HepG2 (cell line): ENCODE measurements at places on chromosomes 11 and 22. TPM values are rescaled to one million over a fixed set of nuclear protein-coding genes. Genes with fewer than 3 reads are reported as not detected.

DNA sequence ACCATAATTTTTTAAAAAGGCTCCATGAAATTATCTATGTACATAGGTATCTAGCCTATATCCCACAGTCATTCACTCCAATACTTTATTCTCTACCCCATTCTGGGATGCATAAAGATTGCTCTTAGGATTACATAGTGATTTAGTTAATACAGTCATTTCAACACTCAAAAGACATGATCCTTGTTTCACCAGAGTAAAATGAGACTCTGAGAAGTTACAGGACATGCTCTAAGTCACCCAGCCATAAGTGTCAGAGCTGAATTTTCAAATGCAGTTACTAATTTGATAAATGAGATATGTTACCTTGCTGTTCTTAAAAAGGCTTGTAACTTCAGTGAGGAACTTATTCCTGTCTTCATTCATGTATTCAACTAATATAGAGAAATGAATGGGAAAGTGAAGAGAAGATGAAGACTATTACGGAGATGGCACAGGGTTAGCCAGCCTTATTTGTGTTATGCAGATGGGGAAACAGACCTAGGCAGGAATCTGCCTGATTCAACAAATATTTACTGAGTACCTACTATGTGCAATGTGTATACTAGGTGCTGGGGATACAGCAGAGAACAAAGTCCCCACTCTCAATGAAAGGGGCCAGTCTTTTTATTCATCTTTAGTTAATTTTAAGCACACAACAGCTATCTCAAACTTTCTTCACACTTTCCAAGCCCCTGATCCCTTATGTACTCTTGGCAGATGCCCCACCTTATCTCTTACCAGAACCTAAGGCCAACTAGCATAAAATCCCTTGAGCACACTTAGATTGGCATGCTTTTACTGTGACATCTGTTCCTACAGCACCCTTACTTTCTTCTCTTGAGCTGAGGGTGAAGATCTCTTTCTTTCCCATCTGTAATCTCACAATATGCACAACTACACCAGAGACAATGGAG lies 21.6 kb downstream of the MAPK1 start:
- DNase-seq, result no peak

DNA sequence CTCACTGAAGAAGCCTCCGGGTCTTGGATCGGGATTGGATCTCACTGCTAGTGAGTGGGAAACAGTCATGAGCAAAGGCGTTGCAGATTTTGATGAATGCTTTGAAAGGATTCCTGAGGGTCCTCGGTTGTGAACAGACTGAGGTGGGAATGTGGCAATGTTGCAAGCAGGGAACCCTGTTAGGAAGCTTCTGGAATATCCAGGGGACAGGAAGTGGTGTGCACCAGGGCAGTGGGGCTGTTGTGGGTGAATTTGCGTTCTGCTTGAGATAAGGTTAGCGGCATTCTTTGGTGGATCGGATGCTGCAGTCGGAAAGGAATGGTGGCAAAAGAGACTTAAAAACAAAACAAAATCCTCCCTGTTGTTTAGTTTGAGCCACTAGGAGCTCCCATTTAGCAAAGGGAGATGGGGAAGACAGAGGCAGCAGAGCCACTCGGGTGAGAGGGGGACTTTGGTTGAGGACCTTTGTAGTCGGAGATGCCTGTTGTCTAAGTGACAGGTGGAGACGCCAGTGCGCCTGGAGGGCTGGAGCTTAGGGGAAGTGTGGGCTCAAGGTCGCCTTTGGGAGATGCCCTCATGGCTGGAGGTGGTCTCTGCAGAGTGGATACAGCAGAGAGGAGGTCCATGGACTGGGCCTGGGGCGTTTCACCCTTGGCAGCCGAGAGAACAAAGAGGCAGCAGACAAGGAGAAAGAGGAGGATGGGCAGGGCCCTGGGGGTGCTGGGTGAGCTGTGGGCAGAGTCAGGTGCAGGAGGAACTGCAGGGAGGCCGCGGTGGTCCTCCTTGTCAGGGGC lies 37.6 kb downstream of the CSF2RB start:
- DNase-seq, result no peak

PRODH gene
- 0.30 and 0.76 TPM in 2 replicates for polyA plus RNA-seq

- DNase-seq, result no peak
Measured at GRCh38 chr11:107180236-107180635, 162.0 kb upstream of the GUCY1A2 start.

- no peak for DNase-seq
Measured at GRCh38 chr11:44310206-44310462, 195 bp upstream of the ALX4 start.

GRCh38 chr11:12042215-12042676 lies 33.8 kb upstream of the DKK3 start:
- DNase-seq, result peak; percentile 54

RIC3 gene
- polyA plus RNA-seq, result not detected in 2 replicates

GRCh38 chr11:86668929-86669328 lies 3.5 kb downstream of the ME3 start:
- no peak for DNase-seq
